ENCODE measurements at places on chromosomes 2 and 18.

- DNase-seq: no peak
Observed at GRCh38 chr2:210190345-210190744, 19.1 kb upstream of the KANSL1L start.

DNA sequence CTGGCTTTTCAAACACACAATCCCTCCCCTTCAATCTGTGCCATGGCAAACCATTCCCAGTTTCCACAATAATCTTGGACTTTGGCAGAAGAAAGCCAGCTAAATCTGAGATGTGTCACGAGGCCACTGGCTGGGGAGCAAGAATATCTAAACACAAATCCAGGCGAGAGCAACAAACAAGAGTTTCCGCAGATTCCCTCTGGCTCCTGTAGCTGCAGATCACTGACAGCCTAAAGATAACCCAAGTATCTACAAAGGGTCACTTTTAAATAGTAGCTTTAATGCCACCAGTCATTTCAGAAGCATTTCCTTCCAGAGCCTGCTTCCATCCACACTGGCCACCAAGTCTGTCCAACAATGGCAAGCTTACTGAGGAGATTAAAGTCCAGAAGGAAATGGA, 86.9 kb downstream of the ACVR1 start:
- DNase-seq: no peak

- no peak for DNase-seq
Observed at GRCh38 chr2:143504397-143504796, 375.2 kb downstream of the ARHGAP15 start.

DNA sequence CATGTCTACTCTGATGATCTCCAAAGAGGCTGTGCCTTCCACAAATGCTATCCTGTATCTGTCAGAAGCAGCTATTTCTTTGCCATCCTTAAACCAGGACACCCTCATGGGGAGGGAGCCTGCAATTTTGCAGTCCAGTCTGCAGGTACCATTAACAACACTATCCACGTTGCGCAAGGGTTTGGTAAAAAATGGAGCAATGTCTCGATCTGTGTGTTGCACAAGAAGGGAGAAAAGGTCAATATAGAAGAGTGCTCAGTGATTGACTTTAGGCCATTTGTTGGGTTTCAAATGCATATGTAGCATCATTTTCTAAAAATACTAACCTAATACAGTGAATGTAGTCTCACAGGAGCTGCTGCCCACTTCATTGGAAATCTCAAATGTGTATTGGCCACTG, 74.3 kb downstream of the TTN start:
- DNase-seq: no peak

GRCh38 chr2:128794285-128794684, 475.6 kb upstream of the HS6ST1 start:
- no peak for DNase-seq

DNA sequence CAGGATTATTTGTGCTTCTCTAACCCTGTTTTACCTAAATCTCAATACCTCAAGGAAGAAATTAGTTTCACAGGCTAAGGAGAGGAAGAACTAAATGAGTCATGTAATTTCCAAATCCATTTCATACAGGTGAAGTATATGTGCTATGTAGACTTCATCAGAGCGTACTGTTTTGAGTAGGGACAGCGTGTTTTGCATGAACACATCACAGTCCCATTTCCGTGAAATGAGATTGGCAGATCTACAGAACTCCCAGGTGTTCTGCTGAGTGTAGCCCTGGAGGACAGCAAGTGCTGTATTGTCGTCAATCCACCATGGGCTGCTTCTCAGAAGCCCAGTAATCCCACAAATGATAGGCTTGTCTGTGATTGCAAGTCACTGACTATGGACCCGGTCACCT, 97.7 kb downstream of the XRCC5 start:
- DNase-seq: no peak

DNA sequence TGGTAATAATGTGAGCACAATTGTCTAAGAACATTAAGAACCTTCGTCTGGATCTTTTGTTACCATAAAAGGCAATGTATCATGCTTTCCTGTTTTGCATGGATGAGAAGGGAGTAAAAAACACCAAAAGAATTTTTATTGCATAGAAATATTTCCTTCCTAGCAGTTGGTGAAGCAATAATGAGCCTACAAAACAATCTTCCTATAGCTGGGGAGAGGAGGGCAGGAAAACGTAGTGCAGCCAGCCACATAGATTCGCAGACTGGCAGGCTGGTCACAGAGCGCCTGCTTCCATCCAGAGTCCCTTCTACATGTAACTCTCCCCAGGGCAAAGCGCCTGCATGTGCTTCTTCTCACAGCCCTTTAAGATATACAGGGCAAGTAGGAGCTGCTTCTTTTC, 190.4 kb downstream of the BABAM2 start:
- no peak for DNase-seq

DNA sequence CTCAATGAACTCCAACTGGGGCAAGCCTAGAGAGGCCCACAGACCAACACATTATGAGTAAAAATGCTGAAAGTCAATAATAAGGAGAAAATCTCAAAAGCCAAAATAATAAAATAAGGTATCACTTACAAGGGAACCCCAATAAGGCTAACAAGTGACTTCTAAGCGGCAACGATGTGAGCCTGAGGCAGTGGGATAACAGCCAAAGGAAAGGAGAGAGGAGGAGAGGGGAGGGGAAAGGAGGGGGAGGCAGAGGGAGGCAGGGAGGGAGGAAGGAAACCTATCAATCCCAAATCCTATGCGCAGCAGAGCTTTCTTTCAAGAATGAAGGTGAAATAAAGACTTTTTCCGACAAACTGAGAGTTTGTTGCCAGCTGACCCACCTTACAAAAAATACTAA, 6.0 kb upstream of the NFATC1 start:
- DNase-seq: no peak

DNA sequence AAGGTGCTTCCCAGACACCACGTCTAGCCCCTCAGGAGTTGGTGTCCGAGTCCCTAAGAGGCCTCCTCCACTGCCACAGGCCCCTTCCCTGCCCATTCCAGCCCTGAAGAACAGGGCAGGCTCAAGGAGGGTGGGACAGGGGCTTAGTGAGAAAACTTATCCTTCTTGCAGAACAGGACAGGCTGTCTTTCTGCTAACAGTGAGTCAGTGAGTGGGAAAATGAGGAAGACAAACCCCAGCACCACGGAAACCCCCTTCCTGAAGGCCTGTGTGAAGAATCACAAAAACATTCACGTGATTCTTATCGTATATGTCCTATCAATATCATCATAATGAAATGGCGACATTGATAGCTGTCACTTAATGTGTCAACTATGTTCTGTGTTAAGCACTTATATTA, 9.8 kb downstream of the FZD7 start:
- DNase-seq: no peak

- DNase-seq: no peak
Observed at GRCh38 chr2:205079173-205079572, 533.9 kb downstream of the PARD3B start.

GRCh38 chr2:45725731-45726130, 74.3 kb downstream of the PRKCE start:
- no peak for DNase-seq

- DNase-seq: no peak
Observed at GRCh38 chr2:213490087-213490486, 205.8 kb downstream of the SPAG16 start.

GRCh38 chr18:3538954-3539617, 89.1 kb downstream of the TGIF1 start:
- no peak for DNase-seq

DNA sequence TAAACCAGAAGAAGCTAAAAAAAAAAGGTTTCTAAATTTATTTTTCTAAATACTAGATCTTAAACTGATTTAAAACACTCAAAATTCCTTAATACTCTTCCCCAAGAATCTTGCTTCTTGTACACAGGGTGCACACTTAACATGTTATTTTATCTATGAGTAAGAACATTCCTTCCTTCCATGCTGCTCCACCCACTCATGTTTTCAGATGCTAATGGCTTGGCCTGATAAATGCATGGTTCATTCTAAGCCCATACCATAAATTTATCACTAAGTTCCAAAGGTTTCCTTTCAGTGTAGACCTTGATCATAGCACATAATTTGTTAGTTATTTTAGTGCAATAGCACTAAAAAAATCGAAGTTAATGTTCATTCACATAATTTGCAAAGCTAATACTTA, 8.1 kb downstream of the FBXO48 start:
- DNase-seq: no peak

GRCh38 chr2:8714283-8714682, 32.4 kb downstream of the ID2 start:
- no peak for DNase-seq

DNA sequence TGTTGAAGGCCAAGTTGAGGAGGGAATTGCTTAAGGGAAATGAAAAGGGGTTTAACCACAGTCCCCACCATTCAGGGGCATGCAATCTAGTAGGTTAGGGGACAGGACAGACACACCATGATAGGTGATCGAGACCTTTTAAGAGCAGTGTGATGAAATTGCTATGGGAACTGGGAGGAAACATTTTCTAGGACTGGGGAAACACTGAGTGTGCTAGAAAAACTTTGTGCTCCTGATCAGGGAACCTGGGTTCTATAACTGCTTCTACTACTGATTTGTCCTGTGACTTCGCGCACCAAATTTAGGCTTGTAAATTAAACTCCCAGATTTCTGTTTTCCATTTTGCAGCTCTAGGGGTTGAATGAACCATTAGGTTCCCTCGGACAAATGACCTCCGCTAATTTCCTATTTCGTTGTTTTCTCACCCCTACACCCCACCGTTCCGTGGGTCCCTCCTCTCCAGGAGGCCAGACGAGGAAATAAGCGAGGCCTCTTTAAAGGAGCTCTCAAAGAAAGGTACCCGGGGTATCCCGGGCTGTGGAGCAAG, 371 bp upstream of the LCLAT1 start:
- DNase-seq: no peak

DNA sequence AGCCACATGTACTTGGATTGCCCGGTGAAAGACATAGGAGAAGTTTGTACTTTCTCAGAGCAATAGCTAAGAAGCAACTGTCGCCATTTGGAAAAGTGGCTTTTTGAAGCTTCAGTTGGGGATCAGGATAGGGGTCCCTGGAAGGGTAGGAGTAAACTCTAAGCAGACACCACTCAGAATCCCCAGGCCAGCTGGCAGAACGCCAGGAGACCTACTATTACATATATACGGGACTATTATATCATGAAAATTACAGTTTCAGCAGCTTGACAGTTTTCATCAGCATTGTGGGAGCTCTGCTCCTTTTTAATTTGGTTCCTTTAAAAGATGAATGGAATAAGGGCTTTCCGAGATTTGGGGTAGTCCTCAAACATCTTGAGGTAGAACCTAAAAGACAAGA, 54.9 kb downstream of the SRD5A2 start:
- DNase-seq: no peak

DNA sequence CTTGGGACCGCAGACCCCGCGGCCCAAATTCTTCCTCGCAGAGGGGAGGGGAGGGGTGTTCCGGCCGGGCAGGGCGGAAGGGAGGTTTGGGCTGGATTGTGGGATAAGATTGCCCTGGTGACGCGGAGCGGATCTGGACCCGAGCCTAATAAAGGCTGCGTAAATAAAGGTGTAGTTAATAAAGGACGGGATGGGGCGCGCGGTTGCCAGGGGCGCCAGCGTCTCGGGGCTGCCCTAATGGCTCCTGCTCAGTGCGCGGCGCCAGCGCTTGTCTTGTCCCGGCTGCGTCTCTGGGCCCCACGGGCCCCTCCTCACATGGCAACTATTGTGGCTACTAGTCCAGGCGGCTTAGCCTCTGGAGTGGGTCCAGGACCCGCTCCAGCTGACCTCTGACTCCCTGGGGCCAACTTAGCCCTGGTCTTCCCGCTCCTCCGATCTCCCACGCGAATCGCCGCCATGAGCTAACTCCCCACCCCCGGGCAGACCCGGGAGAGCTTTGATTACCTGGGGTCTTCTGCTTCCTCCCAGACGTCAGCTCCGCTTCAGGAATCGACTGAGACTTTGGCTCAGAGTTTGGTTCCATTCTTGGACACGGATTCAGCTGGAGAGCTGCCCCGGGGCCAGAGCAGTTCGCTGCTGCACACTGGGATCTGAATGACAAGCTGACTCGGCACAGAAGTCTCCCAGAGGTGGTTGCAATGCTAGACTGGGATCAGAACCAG, 36.5 kb downstream of the SLC25A52 start:
- no peak for DNase-seq

DNA sequence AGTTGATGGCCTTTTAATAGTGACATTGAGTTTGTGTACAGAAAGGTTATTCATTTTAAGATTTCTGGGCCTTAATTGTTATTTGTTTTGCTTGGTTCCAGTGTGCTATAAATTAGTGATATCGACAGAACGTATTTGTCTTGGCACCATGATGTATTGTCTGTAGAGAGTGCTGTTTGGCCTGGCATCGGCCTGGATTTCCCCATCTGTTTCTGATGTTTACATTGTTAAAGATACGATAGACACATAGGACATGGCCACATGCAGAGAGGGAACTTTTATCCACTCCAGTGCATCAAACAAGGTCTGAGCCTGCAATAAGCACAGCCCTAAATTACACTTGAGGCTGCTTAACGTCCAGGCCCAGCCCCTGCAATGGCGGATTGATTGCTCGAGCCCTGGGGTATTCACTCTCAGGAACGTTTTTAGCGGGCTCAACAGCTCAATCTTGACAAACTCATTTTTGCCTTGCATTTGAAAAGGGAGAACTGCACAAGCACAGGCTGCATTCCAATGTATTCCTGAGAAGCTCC, 144.7 kb downstream of the SLC4A3 start:
- DNase-seq: no peak

DNA sequence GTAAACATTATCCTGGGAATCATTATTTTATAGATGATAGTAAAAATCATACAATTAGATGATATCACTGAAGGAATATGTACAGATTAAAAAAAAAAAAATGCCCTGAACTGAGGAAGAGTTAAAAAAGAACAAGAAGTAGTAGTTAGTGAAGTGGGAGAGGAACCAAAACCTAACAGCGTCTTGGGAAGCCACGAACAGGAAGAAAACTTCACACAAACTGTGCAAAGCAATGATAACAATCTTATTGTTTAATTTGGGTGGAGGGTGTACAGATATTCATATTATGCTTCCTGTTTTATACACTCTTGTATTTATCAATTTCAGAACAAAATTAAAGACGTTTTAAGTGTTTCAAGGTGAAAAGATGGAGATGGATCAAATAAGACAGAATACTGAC, 3.5 kb downstream of the HEATR5B start:
- no peak for DNase-seq

DNA sequence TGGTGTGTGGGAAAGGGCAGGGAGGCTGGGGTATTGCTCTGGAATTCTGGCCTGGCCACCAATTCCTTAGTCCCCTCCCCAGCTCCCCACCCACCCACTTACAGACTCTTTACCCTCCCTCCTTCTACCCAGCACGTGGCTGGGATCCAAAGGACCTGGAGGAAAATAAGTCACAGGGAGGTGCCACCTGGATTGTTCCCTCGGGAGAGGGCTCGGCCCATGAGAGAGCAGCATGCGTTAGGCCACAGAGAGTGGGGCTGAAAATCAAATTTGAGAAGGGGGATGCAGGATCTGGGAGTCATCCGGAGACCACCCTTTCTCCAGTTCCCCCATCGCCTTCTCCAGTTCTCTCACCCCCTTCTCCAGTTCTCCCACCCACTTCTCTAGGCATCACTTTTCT, 3.0 kb downstream of the ASPRV1 start:
- DNase-seq: no peak

DNA sequence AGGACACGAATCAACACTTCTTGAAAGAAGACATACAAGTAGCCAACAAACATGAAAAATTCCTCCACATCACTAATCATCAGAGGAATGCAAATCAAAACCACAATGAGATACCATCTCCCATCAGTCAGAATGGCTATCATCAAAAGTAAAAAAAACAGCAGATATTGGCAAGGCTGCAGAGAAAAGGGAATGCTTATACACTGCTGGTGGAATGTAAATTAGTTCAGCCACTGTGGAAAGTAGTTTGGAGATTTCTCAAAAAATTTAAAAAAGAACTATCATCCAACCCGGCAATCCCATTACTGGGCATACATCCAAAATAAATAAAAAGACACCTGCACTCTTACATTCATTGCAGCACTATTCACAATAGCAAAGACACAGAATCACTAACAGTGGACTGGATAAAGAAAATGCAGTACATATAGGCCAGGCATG, 78.7 kb downstream of the GRB14 start:
- DNase-seq: no peak
